ENCODE measurements at places on chromosomes 5 and 9.

DNA sequence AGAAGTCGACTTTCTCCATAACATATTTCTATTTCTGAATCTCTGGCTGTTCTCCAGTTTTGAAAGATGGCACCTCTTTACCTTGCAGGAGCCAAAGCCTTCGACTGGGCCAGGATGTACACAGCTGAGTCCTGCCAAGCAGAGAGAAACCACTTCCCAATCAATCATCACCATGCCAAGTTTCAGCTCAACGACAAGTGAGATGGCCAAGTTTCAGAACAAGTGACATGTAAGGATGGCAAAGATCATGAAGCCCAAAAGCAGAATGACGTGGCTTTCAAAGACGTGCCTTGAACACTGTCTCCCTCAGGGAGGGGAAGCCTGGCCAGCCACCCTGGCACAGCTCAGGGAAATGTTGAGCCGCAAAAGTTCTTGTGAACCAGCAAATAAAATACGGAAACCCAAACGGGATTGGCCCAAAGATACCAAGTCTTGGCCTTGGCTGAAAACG, 17.7 kb downstream of the STK10 start:
- no peak for DNase-seq

DNA sequence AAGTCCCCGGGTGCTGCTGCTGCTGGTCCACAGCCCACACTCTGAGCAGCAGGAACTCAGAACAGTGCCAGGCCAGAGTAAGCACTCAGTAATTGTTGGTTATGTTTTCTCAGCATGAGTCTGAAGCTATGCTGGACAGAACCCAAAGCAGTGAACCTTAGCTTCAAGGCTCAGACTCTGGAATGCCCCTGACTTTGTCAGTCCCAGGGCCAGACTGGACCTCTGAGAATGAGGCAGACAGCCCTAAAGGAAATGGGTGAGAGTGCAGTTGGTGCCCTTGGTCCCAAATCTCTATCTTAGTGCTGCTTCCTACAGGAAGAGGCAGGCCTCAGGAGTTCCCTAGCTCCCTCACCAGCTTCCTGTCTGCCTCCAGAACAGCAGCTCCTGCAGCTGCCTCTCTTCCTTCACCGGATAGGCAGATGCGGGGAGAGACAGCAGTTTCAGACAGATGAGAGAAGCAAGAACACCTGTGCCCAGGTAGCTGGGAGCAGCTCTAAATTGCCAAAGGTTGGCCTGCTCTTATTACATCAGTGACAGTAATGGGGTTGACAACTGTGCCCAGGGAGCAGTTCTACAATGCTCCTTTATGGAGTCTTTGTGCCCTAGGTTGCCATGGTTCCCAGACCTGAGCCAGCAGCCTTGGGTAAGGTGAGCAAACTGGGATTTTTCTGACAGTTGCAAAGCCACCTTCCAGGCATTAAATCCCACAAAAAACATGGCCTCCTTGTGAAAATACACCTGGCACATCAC, 82.2 kb upstream of the CXCL14 start:
- DNase-seq = no peak

GRCh38 chr9:79974806-79975422, 403.1 kb downstream of the TLE4 start:
- no peak for DNase-seq

GRCh38 chr5:98333921-98334320, 439.5 kb upstream of the RGMB start:
- DNase-seq = no peak

- DNase-seq = peak; percentile 60
Observed at GRCh38 chr5:64634997-64635686, 55.2 kb upstream of the SHISAL2B start.

GRCh38 chr5:175436359-175436758, 7.6 kb downstream of the DRD1 start:
- no peak for DNase-seq

- no peak for DNase-seq
Observed at GRCh38 chr9:105879181-105879580, 184.8 kb downstream of the TMEM38B start.

DNA sequence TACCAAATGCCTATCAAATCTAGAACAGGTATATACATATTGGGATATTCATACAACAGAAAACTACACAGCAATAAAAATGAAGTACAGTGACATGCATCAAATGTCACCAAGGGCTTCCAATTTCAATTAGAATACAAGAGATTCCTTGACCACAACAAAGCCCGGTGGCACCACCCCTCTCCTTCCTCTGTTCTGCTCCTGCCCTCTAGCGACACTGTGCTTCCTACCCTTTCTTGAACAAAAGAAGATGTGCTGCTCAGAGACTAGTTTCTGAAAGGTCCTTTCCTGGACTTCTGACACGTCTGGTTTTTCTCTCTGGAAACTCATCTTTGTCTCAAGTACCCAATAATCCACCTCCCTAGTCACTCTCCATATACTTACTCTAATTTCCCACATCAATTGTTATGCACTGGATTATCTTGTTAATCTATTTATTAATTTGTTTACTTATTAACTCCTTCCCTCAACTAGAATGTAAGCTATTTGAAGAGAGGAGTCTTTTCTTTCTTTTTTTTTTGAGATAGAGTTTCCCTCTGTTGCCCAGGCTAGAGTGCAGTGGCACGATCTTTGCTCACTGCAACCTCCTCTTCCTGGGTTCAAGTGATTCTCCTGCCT, 70.4 kb upstream of the CTSV start:
- peak; percentile 70 for DNase-seq

Measured in KBM-7 (cell line).